NCI-H524 (cell line): ENCODE measurements at places on chromosomes 4 and X.
A peak's percentile ranks its signal among the peaks of the same experiment; 100 is the strongest.

GRCh38 chr4:26813698-26814097 is 46.9 kb upstream of the STIM2 start:
- no peak for DNase-seq

- no peak for DNase-seq
Measured at GRCh38 chr4:112736718-112737135, 99.8 kb downstream of the LARP7 start.

DNA sequence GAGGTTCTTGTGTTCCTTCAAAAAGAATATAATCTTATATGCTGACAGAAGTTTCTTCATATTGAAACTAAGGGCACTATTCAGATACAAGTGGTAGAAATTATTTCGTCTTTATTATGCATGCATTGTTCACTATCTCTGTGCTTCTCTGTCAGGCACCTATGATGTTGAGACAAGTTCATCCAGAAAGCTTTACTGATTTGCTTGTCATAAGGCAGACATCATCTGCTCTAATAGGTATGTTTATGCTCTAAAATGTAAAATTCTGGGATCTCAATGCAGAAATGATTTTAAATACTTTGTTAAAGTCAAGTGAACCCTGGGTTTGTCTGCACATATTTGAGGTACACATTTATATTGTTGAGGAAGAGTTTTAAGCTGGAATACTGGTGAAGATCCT is 3.6 kb downstream of the UGT2B11 start:
- DNase-seq: no peak

GRCh38 chr4:4735136-4735750 is 124.2 kb upstream of the MSX1 start:
- peak; percentile 61 for DNase-seq

DNA sequence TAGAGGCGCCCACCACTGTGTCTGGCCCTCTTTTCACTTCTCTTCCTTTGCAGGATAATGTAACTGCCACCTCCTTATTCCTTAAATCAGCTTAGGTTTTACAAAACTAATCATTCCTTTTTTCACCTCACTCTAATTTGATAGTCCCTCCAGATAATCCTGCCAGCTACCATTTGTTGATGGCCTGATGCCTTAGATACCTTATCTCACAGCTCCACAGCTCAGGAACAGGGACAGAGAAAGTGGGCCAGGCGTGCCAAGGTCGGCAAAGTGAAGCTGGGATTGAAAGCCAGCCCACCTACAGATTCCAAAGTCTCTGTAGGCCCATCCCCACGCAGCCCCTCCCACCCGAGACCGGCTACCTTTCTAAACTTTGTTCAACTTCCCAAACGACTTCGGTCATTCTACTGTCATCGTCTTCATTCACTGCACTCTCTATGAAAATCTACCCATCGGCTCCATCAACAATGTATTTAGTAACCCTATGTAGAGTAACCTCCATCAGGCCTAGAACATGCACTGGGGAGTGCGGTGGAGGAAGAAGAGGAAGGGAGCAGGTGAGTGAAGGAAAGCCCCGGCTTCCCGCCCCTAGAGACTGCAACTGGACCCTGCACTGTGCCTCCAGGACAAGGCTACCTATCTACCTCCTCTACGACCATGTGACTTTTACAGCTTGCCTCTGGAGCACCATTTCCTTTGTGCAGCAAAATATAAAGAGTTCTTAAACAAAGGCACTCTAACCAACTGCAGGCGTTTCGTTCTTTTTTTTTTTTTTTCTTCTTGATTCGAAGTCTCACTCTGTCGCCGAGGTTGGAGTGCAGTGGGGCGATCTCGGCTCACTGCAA is 1.5 kb downstream of the CASP6 start:
- DNase-seq: no peak
